ENCODE measurements at places on chromosomes 5 and 9.

- no peaks in the 10 kb centered on the region for H3K36me3 ChIP-seq
- H3K4me3 ChIP-seq, result no peak overlapping the region
- H3K4me1 ChIP-seq, result no peaks in the 10 kb centered on the region
- H3K27ac ChIP-seq, result no peak overlapping the region
- no peak for DNase-seq
These were observed 262.9 kb downstream of the IRX1 start for GRCh38 chr5:3858524-3858923.

DNA sequence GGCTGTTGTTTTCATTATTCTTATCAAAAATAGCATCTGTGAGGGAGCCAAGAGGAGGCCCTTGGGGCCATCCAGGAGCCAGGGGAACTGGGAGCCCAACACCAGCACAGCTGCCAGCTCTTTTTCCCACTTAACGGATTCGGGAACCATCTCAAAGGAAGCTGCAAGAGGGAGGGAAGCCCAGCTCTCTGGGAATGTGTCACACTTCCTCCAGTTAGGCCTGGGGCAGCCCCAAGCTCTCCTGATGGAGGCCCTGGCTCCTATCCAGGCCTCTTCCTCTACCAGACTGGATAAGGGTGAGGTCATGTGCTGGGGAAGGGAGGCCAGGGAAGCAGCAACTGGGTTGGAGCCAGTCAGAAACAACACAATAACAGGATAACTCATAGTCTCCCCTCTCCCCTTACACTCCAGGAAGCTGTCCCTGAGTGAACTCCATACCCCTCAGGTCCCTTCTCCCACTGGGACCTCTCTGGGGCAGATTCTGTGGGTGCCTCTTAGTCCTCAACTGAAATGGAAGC lies 12.7 kb downstream of the CSF2 start:
- no peak for DNase-seq
- no peaks in the 10 kb centered on the region for H3K27me3 ChIP-seq
- H3K4me1 ChIP-seq, result peaks cover 79% of the 10 kb centered on the region
- no peak overlapping the region for H3K4me3 ChIP-seq

GRCh38 chr9:121123816-121124535 lies 49.2 kb downstream of the CNTRL start:
- H3K4me1 ChIP-seq, result peaks cover 53% of the 10 kb centered on the region
- H3K4me3 ChIP-seq, result no peak overlapping the region
- H3K27me3 ChIP-seq, result no peaks in the 10 kb centered on the region

GRCh38 chr5:96602776-96603175 lies 59.4 kb upstream of the CAST start:
- H3K27me3 ChIP-seq, result peaks cover 12% of the 10 kb centered on the region
- DNase-seq, result no peak
- H3K4me1 ChIP-seq, result peaks cover 12% of the 10 kb centered on the region
- no peak overlapping the region for H3K27ac ChIP-seq
- no peak overlapping the region for H3K4me3 ChIP-seq

Data from activated naive CD8-positive, alpha-beta T cell treated with anti-CD3 and anti-CD28 coated beads, Interleukin-2, amount 50 U/mL, for 24 hours (primary cell).